ENCODE measurements at places on chromosomes 7 and 10.

DNA sequence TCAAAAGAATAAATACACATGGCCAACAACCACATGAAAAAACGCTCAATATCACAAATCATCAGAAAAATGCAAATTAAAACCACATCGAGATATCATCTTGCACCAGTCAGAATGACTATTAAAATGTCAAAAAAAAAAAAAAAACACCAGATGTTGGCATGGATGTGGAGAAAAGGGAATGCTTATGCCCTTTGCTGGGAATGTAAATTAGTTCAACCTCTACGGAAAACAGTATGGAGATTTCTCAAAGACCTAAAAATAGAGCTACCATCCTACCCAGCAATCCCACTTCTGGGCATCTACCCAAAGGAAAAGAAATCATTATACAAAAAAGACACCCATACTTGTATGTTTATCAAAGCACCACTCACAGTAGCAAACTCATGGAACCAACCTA, 45.0 kb upstream of the DIP2C start:
- DNase-seq = peak; percentile 6

- no peak for DNase-seq
Observed at GRCh38 chr7:130218806-130219620, 11.4 kb downstream of the SSMEM1 start.

- no peak for DNase-seq
Observed at GRCh38 chr7:83119026-83119382, 43.7 kb downstream of the PCLO start.

DNA sequence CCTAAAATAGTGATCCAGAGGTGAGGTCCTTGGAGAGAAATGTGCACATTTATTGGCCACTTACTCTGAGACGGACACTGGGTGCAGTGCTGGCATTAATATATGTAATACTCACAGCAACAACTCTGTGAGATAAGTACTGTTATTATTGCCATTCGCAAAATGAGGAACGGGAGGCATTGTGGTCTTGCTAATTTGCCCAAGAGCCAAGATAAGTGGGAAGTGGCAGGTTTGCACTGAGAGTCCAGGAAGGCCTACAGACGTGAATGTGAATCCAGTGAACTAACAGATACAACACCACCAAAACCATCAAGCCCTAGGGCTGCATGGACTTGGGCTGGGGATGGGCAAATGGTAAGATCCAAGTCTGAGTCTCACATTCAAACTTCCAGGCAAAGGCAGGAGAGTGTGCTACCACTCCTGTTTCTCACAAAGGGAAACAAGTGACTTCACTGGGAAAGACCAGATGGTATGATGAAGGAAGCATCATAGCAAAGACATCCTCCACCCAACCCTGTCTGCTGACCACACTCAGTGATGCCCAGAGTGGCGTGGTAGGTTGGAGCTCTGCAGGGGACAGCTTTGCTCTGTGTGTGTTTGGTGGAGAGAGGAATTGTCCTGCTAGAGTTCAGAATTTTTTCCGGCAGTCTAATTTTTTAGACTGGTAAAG, 19.2 kb downstream of the TMEM273 start:
- peak; percentile 75 for DNase-seq

DNA sequence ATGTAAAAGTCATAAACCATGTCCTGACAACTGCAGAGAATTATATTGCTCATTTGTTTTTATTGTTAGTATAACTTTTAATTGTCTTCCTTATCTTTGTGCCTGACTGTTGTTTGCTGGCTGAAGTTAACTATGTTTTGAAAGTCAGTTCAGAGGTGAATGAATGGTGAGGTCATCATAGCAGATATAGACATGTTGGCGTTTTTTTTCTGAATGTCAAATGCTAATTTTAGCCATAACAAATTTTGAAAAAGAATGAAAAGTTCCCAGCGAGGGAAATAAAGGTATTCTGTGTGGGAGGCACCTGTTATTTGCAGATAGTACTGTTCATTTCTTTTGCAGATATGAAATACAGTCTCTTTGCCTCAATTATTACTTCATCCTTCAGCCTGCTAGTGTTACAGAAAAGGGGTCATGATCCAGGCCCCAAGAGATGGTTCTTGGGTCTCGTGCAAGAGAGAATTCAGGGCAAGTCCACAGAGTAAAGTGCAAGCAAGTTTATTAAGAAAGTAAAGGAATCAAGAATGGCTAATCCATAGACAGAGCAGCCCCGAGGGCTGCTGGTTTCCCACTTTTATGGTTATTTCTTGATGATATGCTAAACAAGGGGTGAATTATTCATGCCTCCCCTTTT, 96.5 kb downstream of the CAMK1D start:
- no peak for DNase-seq

GRCh38 chr10:131983780-131984179, 2.1 kb upstream of the BNIP3 start:
- DNase-seq = peak; percentile 93

DNA sequence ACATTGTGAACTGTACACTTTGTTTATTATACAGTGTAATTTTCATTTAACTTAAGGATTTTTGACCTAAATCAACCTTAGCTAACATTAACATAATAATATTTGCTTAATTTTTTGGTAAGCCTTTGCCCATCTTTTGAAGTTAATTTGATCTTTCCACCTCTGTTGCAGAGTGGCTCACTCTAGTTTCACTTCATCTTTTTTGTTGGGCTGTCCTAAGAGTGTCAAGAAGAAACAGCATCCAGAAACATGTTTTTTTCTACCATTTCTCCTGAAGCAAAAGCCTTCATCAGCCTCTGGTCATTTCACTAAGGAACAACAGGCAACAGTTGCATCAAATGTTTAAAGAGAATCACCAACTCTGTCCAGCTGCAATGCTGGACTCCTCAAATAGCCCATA, 824.7 kb downstream of the REEP3 start:
- no peak for DNase-seq

DNA sequence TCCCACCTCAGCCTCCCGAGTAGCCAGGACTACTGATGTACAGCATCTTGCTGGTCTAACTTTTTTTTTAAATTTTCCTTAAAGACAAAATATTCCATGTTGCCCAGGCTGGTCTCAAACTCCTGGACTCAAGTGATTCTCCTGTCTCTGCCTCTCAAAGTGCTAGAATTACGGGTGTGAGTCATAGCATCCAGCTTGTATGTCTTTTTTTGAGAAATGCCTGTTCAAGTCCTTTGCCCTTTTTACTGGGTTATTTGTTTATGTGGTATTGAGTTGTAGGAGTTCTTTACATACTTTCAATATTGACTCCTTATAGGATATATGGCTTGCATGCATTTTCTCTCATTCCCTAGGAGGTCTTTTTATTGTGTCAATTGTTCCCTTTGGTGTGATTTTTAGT, 486.4 kb downstream of the MAGI2 start:
- peak; percentile 55 for DNase-seq

All from fibroblast of skin of scalp (primary cell).